Activated T-helper 2 cell treated with anti-CD3 and anti-CD28 coated beads, Interferon-gamma antibody, Interleukin-2, Interleukin-4, amounts not matched to agents 10 μg/mL and 5 μg/mL and 100 μg/mL, durations not matched to agents 14 hours and 24 hours and 36 hours (primary cell): ENCODE measurements at places on chromosomes 1 and 21. TPM values are rescaled to one million over a fixed set of nuclear protein-coding genes. Genes with fewer than 3 reads are reported as not detected.

DNA sequence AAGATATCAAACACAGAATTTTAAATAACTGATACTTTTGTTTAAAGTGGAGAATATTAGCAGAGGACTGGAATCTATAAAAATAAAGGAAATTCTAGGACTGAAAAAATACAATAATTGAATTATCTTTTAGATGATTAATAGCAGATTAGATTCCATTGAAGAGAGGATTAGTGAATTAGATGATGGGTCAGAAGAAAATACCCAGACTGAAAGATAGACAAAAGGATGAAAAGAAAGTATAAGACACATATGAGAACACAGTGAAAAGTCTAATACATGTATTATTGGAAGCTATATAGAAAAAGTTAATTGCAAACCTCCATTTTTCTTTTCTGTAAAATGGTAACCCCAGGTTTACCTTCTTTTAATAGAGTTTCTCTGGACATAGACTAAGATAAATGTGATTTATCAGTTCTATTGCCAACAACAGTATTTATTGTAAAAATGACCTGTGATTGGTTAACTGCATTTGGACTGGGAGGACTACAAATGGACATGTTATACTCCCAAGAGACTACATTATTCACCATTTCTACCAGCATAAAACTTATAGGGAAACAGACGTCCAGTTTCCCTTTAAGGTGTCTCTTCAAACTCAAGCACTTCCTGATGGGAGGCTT is 11.0 kb downstream of the PRKAA2 start:
- no peak overlapping the region for H3K4me3 ChIP-seq
- H3K27me3 ChIP-seq, result no peaks in the 10 kb centered on the region
- H3K4me1 ChIP-seq, result no peaks in the 10 kb centered on the region
- H3K36me3 ChIP-seq, result no peaks in the 10 kb centered on the region
- H3K27ac ChIP-seq, result no peak overlapping the region
- DNase-seq, result no peak

DNA sequence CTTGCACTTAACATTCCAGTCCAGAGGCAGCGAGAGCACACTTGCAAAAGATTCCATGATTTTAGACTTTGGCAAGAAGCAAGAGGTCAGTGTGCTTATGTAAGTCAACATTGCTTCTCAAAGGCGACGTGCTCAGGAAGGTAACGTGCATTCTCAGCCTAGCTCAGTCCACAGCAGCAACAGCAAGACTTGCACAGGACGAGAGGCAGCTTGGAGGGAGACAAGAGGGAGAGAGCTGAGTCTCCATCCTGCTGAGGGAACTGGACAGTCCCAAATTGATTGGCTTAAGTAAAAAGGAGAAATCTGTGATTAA is 56.5 kb downstream of the PTP4A2 start:
- H3K4me3 ChIP-seq, result no peak overlapping the region
- no peaks in the 10 kb centered on the region for H3K36me3 ChIP-seq
- no peak for DNase-seq
- H3K27me3 ChIP-seq, result peaks cover 5% of the 10 kb centered on the region

DNA sequence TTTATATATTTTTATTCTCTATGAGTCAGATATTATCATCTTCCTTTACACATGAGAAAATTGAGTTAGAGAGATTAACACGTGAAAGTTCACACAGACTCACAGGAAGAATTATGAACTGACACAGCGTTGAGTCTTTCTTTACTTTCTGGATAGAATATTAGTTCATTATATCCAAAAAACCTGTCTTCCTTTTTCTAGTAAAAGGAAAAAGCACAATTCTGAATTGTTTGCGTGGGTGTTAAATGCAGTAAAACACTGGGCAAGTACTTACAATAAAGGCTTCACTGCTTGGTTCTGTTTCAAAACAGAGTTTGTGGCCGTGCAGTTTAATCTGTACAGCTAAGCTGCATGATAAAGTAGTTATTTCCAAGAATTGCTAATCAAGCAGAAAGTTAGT is 10.8 kb downstream of the MAGI3 start:
- peaks cover 34% of the 10 kb centered on the region for H3K27me3 ChIP-seq
- no peaks in the 10 kb centered on the region for H3K36me3 ChIP-seq
- H3K4me1 ChIP-seq, result no peaks in the 10 kb centered on the region

GRCh38 chr1:217953922-217954321 is 322.8 kb downstream of the SPATA17 start:
- H3K4me3 ChIP-seq, result no peak overlapping the region
- no peaks in the 10 kb centered on the region for H3K36me3 ChIP-seq
- H3K27ac ChIP-seq, result no peak overlapping the region
- no peak for DNase-seq

DNA sequence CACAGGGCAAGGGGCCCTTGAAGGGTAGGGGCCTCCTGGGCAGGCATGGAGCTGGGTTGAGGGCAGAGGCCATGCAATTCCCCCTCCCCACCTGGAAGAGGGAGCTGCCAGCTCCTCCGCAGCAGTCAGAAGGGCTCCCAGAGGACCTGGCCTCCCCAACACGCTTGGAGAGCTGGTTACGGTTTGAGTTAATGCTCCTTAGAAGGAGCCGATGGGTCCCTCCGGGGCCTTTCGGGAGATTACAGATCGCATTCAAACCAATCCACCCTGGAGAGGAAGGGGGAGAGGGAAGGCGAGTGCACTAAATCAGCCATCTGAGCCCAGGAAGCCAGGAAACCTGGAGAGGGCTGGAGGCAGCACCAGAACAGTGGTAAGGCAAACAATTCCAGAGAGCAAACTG is 106.3 kb upstream of the CSF3R start:
- H3K4me3 ChIP-seq, result no peak overlapping the region
- H3K4me1 ChIP-seq, result no peaks in the 10 kb centered on the region
- peaks cover 28% of the 10 kb centered on the region for H3K27me3 ChIP-seq
- no peak overlapping the region for H3K27ac ChIP-seq

GRCh38 chr21:32214654-32215305 is 64.1 kb downstream of the MIS18A start:
- H3K27me3 ChIP-seq, result peaks cover 2% of the 10 kb centered on the region
- DNase-seq, result no peak
- no peak overlapping the region for H3K27ac ChIP-seq
- no peaks in the 10 kb centered on the region for H3K36me3 ChIP-seq

DNA sequence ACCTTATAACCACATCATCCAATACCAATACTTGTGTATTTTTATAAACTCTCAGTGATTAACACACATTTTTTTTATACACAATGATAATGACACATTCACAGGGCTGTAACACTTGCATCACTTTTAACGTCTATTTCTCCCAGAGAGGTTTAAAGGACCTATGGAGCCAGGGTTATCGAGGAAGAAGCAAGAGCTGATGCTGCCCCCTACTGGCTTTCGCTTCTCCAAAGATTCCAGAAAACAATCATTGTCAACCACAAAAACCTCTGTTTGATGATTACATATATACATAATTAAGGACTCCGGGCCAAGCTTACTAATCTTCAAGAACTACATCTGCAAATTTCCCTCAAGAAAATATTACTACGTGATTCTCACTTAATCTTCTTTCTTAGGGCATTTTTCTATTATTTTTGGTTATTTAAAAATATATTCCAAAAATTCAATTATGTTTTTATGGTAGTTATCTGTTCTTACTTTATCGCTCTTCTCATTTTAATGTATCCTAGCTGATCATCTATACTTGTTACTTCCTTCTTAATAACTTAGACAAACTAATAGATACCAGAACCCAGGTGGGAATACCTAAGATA is 214.5 kb downstream of the VAV3 start:
- H3K27ac ChIP-seq, result no peak overlapping the region
- no peaks in the 10 kb centered on the region for H3K27me3 ChIP-seq
- DNase-seq, result no peak
- no peak overlapping the region for H3K4me3 ChIP-seq

Gene GPR153
- total RNA-seq, result 1.5 TPM in 2 replicates

Gene CFH
- 0.44 and 0.71 TPM in 2 replicates for total RNA-seq

Gene KCNE1
- total RNA-seq, result 0.37 and 0.46 TPM in 2 replicates

Gene ASPM
- total RNA-seq, result 43.0 and 43.6 TPM in 2 replicates
